ENCODE measurements at places on chromosomes 5 and 9. TPM values are rescaled to one million over a fixed set of nuclear protein-coding genes. Genes with fewer than 3 reads are reported as not detected.

- no peaks in the 10 kb centered on the region for H3K4me1 ChIP-seq
- H3K27ac ChIP-seq: no peak overlapping the region
- no peak overlapping the region for H3K4me3 ChIP-seq
- peaks cover 60% of the 10 kb centered on the region for H3K36me3 ChIP-seq
These were observed 20.9 kb downstream of the SH3GLB2 start for GRCh38 chr9:129007035-129007765.

- H3K27ac ChIP-seq: no peak overlapping the region
- H3K27me3 ChIP-seq: no peaks in the 10 kb centered on the region
- H3K4me3 ChIP-seq: no peak overlapping the region
- no peak for DNase-seq
- H3K4me1 ChIP-seq: no peaks in the 10 kb centered on the region
These were observed 16.7 kb downstream of the NDUFAF2 start for GRCh38 chr5:60961685-60962084.

DNA sequence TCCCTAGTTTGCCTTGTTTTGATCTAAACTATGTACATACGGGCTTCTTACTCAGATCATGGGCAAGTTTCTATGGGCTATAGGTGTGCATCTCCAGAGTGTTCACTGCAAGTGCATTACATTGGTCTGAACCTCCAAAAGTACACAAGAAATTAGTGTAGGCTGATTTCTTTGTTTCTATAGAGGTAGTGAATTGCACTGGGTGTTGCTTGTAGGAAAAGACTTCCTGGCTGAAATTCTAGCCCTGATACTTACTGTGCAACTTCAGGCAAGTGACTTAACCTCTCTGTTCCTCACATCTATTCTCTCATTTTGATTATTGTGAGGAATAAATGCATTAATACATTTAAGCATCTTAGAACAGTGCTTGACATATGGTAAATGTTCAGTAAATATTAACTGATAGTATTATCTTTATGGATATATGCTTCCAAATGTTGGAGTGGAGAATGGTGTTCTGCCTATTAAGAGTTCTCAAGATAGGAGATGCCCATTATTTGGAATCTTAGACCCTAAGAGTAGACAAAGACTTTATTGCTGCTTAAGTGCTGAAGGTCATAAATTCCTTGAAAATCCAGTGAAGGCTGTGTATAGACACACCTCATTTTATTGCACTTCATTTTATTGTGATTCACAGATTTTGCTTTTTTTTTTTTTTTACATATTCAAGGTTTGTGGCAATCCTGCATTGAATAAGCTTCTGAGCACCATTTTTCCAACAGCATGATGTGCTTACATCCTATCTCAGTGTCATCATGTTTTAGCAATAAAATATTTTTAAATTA lies 38.4 kb upstream of the TLR4 start:
- H3K4me3 ChIP-seq: no peak overlapping the region
- no peak overlapping the region for H3K27ac ChIP-seq
- H3K27me3 ChIP-seq: no peaks in the 10 kb centered on the region
- no peaks in the 10 kb centered on the region for H3K36me3 ChIP-seq
- no peaks in the 10 kb centered on the region for H3K4me1 ChIP-seq

DNA sequence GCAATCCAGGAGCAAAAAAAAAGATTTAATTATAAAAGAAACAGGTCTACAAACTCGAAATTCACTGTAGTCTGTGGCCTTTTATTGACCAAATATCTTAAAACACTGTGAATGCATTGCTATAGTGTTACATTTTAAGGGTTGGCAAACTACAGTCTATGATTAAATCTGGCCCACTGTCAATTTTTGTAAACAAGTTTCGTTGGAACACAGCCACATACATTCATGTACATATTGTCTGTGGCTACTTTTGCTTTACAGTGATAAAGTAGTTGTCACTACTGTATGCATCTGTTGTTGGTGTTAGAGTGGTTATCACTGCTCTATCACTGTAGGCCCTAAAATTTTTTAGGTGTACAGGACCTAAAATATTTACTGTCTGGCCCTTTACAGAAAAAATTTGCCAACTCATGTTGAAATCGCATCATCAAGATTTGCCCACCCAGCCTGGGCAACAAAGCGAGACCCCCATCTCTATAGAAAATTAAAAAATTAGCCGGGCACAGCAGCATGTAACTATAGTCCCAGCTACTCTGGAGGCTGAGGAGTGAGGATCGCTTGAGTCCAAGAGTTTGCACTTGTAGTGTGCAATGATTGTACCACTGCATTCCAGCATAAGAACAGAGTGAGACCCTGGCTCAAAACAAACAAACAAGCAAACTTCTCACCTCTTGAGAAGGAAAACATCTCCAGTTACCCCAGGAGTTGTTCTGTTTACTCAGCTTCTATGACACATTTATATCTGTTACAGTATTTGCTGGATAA lies 89.0 kb downstream of the ERBIN start:
- H3K4me1 ChIP-seq: no peaks in the 10 kb centered on the region
- no peak overlapping the region for H3K27ac ChIP-seq
- H3K36me3 ChIP-seq: peaks cover 59% of the 10 kb centered on the region
- no peak for DNase-seq
- H3K4me3 ChIP-seq: no peak overlapping the region

GRCh38 chr5:60350794-60351193 lies 349.2 kb downstream of the DEPDC1B start:
- DNase-seq: no peak
- H3K4me1 ChIP-seq: no peaks in the 10 kb centered on the region
- H3K27ac ChIP-seq: no peak overlapping the region
- H3K27me3 ChIP-seq: no peaks in the 10 kb centered on the region
- H3K36me3 ChIP-seq: no peaks in the 10 kb centered on the region

DNA sequence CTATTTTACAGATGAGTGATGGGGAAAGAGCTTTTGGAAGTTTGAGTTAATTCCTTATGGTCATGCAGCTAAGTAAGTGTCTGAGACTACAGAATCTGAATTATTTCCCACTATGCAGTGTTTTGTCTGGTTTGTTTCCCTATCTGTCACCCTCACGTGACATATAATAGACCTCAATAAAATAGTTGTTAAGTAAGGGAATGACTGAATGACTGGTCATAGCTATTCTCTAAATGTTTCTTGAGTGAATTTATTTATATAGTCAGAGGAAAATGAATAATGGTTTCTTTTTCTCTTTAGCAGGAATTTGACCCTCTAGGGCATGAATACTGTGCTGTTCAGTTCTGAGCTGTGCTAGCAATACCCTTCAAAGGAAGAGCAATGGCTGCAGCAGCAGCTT lies 10.3 kb downstream of the TRIM32 start:
- H3K4me3 ChIP-seq: no peak overlapping the region
- H3K36me3 ChIP-seq: peaks cover 54% of the 10 kb centered on the region
- peaks cover 21% of the 10 kb centered on the region for H3K4me1 ChIP-seq

- no peak overlapping the region for H3K4me3 ChIP-seq
- DNase-seq: no peak
- H3K36me3 ChIP-seq: no peaks in the 10 kb centered on the region
- H3K4me1 ChIP-seq: no peaks in the 10 kb centered on the region
- no peak overlapping the region for H3K27ac ChIP-seq
These were observed 6.6 kb upstream of the N4BP3 start for GRCh38 chr5:178106556-178107239.

- no peak overlapping the region for H3K27ac ChIP-seq
- no peak overlapping the region for H3K4me3 ChIP-seq
These were observed 45.6 kb downstream of the S1PR3 start for GRCh38 chr9:89036891-89037290.

Gene ITGA2
- 5.2 TPM for total RNA-seq

Gene IL3
- not detected for total RNA-seq
